ENCODE measurements at places on chromosomes 1 and 21.

DNA sequence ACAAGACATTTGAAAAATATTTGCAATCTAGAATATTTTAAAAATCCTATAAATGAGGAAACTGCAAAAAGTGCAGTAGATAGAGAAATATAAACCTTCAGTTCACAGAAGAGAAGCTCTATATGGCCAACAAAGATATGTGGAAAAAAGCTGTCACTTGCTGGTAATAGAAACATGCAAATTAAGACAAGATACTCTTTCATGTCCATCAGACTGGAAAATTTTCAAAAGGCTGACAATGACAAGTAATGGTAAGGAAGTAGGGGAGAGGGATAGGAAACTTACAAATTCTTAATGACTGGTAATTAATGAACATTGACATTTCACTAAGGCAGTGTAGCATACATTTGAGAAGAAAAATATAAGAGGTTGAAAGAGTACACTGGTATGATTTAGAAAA lies 147.9 kb downstream of the MRPL39 start:
- no peak for DNase-seq

GRCh38 chr1:58346036-58346355 lies 200.5 kb downstream of the OMA1 start:
- no peak for DNase-seq

- no peak for DNase-seq
Measured at GRCh38 chr1:16023050-16023653, 1.3 kb downstream of the CLCNKA start.

GRCh38 chr1:43814401-43814800 lies 107.1 kb downstream of the ST3GAL3 start:
- DNase-seq, result no peak

DNA sequence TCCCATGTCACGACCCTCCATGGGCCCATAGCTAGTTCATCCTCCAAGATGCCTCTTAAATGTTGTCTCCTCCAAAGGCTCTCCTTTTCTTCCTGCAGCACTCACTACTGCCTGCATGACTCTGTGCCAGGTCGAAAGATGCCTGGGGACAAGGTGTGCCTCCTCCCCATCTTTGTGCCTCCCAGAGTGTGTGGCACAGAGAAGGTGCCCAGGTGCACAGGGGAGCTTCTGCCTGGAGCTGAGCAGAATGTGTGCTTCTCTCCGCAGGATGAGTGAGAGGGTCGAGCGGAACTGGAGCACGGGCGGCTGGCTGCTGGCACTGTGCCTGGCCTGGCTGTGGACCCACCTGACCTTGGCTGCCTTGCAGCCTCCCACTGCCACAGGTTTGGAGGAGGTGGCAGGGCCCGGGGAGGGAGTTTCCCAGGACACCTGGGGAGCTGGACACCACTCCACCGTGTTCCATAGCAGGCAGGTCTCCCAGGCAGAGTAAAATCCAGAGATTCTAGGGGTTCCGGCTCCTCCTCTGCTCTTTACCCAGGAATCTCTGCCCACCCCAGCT lies 6.9 kb upstream of the PPM1J start:
- no peak for DNase-seq

- no peak for DNase-seq
Measured at GRCh38 chr1:1756661-1757421, 21.4 kb downstream of the NADK start.

DNA sequence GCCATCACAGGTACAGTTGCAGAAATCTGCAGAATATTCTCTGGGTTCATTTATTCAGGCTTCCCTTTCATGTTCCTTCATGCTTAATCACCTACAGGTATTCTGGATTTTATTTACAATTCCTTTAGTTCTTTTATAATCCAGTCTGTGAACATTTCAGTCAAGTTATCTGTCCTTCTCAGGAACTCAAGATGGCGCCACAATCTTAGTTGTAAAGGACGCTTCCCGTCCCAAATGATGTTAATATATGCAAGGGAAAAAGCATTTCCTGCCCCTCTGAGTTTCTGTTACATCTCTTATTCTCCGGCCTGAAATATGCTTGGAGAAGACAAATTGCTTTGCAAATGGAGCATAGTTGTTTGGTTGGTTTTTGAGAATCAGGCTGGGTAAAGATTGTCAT lies 19.3 kb downstream of the F3 start:
- DNase-seq, result peak; percentile 82

DNA sequence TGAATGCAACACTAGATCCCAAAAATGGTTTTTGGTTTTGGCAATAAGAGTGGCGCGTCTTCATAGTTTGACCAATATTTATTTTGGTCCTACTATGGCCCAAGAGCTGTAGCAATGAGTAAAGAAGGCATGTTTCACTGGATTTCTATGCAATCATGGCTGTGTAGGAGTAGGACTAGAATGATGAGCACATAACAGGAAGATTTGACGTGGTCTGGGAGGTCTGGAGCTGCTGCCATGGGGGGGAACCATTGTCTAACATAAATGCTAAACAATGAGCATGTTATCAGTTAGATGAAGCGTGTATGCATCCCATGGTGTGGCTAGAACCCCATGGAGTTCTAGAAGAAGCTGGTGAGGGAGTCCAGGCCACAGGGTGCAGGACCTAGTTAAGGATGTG lies 38.3 kb downstream of the OLIG1 start:
- DNase-seq, result no peak
